ENCODE measurements at places on chromosomes 1 and 21.

DNA sequence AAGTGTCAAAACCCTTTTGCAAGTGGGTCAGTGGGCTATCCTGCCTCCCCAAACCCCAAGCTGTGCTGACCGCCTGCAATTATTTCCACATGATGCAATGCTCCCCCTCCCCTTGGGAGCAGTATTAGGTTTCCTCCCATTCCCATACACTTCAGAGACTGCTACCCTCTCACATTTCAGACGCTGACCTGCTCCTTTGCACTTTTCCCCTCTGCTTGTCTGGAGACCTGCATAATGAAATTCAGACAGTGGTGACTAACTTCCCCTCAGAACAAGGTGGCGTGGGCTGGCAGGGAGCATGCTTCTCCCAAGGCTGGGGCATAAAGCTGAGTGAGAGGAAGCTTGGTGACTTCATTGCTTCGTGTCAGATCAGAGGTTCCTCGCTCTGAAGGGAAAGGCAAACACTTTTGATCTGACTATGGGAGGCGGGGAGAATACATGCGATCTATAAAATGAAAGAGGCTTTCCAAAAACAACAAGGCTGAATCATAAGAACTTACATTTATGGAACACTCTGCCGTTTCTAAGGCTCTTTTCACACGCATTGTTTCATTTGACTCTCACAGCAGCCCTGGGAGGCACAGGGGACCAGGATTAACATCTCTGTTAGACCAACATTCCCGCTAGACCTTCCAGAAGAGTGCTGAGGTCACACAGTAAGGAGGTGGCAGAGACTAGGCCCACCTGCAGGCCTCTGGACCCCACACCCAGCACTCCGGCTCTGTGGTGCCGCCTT lies 27.5 kb upstream of the ROR1 start:
- peak; percentile 19 for DNase-seq

GRCh38 chr1:74835051-74835450 lies 102.1 kb downstream of the TYW3 start:
- no peak for DNase-seq

GRCh38 chr21:23809573-23809972 lies 1797.7 kb downstream of the MRPL39 start:
- DNase-seq = no peak

- no peak for DNase-seq
Measured at GRCh38 chr21:41831453-41831831, 47.7 kb downstream of the PRDM15 start.

DNA sequence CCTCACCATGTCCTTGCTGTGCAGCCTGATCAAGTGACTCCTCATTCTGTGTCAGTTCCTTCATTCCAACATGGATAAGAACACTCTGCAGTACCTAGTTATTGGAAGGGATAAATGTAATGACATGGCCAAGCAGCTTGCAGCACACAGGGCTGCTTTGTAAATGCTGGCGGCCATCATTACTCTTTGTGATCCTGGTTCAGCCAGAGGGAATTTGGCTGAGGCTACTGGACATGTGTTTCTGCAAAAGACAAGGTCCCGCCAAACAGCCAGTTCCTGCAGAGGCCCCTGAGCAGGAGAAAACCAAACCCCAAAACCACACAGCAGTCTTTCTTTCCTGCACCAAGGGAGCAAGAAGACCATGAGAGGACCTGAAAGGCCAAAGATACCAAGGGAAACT lies 495.8 kb downstream of the AJAP1 start:
- no peak for DNase-seq

DNA sequence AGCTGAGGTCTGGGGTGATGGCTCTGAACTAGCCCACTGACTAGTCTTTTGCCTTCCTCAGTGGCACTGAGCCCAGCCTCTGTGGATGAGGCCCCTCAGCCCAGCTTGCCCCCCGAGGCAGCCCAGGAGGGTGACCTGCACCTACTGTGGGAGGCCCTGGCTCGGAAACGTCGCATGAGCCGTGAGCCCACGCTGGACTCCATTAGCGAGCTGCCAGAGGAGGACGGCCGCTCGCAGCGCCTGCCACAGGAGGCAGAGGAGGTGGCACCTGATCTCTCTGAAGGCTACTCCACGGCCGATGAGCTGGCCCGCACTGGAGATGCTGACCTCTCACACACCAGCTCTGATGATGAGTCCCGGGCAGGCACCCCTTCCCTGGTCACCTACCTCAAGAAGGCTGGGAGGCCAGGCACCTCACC lies 87.8 kb downstream of the TRIM11 start:
- DNase-seq = no peak

All from activated naive CD4-positive, alpha-beta T cell treated with anti-CD3 and anti-CD28 coated beads, Interleukin-2, amount 50 U/mL, for 16 hours (primary cell).